ENCODE measurements at places on chromosomes 3 and 15.

- DNase-seq = no peak
Observed at GRCh38 chr3:50666837-50667236, 7.9 kb upstream of the DOCK3 start.

- DNase-seq = no peak
Observed at GRCh38 chr3:169289273-169289672, 374.2 kb downstream of the MECOM start.

GRCh38 chr3:126518779-126519177 is 1.2 kb upstream of the UROC1 start:
- no peak for DNase-seq

DNA sequence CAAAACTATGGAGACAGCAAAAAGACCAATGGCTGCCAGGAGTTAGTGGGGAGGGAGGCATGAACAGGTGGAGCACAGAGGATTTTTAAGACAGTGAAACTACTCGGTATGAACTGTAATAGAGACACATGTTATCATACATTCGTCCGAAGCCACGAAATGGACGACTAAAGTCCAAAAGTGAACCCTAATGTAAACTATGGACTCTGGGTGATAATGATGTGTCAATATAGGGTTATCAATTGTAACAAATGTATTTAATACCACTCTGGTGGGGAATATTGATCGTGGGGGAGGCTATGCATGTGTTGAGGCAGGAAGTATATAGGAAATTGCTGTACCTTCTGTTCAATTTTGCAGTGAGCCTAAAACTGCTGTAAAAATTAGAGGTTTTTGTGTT is 107.0 kb downstream of the CPN2 start:
- DNase-seq = no peak

DNA sequence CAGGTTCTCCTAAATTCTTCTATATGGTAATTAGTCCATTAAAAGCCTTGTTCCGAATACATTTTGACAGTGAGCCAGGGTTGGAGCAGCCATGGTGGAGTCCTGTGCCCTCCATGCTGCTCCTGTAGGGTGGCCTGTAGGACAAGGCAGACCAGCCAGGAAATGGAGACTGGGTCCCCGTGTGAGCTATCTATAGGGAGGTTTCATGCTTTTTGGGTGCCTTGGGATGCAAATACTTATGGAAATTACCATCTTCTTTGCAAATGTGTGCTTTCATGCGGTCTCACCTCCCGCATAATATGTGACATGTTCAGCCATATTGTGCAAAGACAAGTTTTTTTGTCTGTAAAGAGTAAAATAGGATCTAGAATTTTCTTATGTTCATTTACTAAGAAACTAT is 58.0 kb upstream of the FURIN start:
- DNase-seq = no peak

GRCh38 chr15:39589815-39590644 is 9.2 kb downstream of the THBS1 start:
- no peak for DNase-seq

DNA sequence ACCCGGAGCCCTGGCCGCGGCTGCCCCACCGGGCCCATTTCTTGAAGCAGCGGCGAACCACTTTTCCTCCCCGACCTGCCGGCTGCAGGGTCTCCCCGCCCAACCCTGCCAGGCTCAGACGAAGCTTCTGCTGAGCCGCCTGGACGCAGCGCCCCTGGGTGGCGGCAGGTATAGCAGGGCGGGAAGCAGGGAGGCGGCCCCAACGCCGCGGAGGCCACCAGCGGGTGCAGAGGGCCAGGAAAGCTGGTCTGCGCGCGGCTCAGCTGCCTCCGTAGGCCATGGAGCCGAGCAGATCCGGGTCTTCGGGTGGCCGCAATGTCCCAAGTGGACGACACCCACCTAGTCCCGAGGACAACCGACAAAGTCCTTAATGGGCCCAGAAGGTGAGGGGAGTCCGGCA is 21.9 kb upstream of the SRPRB start:
- DNase-seq = no peak

DNA sequence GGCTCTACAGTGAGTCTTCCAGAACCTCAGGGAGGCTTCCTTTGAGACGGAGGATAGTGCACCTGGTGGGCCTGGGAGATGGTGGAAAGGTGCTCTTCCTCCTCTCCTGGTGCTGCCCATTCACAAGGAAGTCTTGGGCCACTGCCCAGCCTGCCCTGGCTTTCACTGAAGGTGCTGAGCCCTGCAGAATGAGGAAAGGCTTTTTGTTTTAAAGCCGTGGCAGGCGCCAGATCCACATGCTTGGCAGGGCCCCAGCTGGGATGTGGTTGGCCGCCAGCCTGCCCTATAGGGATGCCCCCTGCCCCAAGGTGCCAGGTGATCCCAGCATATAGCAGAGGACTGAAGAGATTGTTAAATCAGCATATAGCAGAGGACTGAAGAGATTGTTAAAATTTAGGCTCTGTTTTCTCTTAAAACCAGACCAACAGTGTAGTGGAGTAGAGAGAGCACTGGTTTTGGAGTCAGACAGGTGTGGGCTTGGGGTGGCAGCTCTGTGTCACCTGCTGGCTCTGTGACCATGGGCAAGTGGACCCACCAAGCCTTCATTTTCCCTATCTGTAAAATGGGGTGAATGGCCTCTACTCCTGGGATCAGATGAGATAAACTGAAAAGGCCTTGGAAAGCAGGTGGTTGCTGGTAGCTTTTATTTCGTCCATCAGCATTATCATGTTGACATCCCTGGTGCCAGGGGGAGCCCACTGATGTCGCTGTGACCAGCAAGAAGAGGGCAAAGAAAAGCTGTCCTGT is 53.3 kb downstream of the SLC6A6 start:
- no peak for DNase-seq

DNA sequence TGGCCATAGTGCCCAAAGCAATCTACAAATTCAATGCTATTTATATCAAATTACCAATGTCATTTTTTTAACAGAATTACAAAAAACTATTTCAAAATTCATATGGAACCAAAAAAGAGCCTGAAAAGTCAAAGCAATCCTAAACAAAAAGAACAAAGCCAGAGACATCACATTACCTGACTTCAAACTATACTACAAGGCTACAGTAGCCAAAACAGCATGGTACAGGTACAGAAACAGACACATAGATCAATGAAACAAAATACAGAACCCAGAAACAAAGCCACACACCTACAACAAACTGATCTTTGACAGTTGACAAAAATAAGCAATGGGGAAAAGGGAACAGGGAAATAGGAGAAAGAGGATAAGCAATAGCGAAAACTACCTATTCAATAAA is 26.6 kb upstream of the THSD4 start:
- no peak for DNase-seq

GRCh38 chr3:168081171-168081771 is 14.5 kb downstream of the GOLIM4 start:
- DNase-seq = no peak

GRCh38 chr3:136626493-136626892 is 125.7 kb downstream of the STAG1 start:
- DNase-seq = no peak

GRCh38 chr3:157282261-157283191 is 122.6 kb upstream of the CCNL1 start:
- DNase-seq = no peak

DNA sequence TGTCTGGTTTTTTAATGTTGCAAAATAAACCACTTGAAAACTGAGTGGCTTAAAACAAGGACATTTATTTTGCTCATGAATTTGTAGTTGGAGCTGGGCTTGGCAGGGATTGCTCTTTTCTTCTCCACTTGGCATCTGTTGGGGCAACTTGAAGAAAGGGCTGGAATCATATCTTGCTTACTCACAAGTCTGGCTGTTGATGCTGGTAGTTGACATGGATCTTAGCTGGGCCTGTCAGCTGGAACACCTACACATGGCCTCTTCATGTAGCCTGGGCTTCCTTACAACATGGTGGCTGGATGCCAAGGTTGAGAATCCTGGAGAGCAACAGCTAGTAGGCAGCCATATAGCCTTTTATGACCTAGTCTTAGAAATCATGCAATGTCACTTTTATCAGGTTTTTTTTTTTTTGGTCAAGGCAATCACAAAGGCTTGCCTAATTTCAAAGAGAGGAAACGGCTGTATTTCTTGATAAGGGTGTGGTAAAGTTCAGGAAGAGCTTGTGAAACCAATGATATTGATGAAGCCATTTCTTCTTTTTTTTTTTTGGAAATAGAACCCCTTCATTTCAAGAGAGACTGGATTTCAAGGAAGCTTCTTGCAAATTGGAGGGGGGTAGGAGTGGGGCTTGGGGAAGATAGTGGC is 262.1 kb downstream of the IL20RB start:
- DNase-seq = no peak

DNA sequence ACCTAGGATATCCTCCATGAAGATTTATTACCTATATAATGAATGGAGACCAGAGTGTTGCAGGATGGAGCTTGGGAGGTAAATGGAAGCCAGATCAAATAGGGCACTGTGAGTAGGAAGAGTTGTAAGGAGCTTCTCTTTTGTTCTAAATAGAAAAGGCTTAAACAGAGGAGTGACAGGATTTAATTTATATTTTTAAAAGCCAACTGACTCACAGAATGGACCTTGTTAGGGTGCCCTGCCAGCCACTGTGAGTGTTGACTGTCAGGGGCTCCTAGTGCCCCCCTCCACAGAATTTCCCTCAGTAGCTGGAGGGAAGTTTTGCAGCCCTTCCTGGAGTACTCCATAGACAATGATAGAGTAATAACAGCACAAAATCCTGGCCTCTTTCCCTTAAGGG is 547.5 kb downstream of the MCTP2 start:
- no peak for DNase-seq

DNA sequence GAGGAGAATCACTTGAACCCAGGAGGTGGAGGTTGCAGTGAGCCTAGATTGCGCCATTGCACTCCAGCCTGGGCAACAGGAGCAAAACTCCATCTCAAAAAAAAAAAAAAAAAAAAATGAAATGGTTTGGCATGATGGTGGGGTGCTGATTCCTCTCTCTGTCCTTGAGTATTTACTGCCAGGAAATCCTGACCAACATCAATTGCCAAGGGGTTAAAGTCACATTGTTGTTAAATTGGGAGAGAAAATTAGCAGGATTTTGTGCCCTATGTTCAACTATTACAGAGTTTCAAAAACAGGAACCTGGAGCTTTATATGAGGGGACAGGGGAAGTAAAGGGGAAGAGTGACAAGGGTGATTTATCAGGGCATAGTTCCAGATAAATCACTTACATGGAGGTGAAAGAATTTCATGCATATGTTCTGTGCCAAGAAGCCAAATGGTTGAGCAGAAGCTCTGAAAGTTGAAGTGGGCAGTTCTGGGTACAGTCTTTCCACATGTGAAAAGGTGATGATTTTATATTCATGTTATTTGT is 70.5 kb upstream of the TSEN2 start:
- DNase-seq = no peak

DNA sequence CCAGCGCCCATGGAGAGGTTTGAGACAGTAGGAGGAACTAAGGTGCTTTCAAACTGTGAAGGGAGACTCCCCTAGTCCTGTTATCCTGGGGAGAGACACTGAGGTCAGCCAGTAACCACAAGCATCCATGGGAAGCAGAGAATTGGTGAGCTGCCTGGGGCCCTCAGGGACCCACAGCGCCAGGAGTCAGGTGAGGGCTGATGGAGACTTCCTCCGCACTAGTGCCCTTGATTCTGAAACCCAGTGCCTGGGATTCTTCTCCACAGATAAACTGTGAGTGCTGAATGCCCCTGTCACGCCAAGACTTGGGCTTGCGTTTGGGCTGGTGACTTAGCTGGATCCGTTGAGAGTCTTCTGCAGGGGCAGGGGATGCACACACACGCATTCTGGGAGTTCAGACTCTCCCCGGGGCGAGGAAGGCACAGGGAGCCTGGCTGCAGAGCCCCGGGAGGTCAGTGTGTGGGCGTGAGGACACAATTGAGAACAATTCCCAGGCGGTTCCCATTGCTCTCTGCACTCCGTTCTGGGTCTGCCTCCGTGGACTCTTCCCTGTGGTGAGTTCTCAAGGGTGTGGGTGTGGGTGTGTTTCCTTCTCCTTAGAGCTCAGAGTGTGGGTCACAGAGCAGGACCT is 37.9 kb upstream of the SLCO2A1 start:
- DNase-seq = no peak

DNA sequence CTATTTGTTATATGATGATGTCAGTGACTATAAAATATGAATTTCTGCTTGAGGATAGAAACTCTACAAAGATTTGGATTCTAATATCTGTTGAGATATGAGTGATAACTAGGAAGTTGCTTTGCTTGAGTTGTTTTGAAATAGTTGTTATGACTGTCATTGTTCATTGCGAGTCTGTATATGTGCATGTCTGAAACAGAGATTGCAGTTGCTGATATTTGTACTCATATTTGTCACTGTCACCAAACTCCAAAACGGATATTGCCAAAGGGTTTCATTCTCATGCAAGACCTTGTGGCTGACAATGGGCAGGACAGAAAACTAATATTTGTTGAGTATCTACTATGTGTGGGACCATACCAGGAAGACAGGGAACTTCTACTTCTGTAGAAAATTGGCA is 240.2 kb downstream of the CD47 start:
- no peak for DNase-seq

DNA sequence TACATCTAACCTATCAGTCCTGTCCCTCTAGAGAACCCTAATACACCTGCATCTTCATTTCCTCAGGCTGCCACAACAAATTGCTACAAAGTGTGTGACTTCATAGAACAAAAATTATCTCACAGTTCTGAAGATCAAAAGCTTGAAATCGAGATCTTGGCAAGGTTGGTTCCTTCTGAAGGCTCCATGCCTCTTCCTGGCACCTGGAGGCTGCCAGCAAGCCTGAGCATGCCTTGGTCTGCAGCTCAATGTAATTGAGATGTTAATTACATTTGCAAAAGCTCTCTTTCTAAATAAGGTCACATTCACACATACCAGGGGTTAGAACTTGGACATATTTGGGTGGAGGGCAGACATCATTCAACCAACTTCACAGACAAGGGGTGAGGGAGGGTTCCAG is 86.4 kb upstream of the ABHD17C start:
- no peak for DNase-seq

GRCh38 chr15:60967728-60968127 is 261.4 kb downstream of the RORA start:
- DNase-seq = no peak

DNA sequence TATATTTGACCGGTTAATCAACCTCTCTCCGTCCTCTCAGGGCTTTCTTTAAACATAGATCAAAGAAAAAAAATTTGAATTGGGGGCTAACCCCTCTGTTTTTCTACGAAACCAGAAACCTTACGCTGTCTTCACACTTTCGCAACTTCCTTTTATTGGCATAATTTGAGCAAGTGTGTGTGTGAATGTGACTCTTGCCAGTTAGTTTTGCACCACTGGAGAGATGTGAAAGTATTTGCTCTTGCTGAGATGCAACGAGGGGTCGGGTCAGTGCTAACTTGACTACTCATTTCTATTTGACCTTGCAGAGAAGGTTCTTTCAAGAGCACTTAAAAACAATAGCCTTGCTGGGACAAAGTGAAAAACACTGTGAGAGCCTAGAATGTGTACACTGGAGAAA is 81.2 kb downstream of the FAM43A start:
- DNase-seq = no peak

DNA sequence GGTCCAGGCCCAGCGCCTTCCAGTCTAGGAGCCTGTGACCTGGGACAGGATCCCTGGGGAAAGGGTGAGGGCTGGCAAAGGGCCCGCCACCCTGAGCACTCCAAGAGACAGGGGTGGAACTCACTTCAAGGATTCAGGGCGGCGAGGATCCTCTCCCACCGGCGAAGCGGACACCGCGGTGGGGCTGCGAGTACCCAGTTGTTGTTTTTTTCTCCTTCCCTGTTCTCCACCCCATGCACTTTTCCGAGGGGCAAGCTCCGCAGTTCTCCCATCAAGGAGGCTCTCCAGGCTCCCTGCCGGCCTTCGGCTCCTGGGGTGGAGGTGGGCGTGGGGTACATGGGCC is 387 bp upstream of the PAQR5 start:
- no peak for DNase-seq

GRCh38 chr15:44711743-44712345 is 527 bp downstream of the B2M start:
- DNase-seq = peak; percentile 81

- DNase-seq = no peak
Observed at GRCh38 chr3:106126067-106126845, 257.4 kb upstream of the CBLB start.
